ENCODE measurements at places on chromosomes 2 and 18.

GRCh38 chr2:138782383-138782782 lies 2.2 kb upstream of the NXPH2 start:
- DNase-seq, result no peak

- no peak for DNase-seq
Observed at GRCh38 chr18:32761231-32761630, 11.6 kb downstream of the KLHL14 start.

GRCh38 chr2:74119339-74119738 lies 28.4 kb downstream of the BOLA3 start:
- DNase-seq, result no peak

DNA sequence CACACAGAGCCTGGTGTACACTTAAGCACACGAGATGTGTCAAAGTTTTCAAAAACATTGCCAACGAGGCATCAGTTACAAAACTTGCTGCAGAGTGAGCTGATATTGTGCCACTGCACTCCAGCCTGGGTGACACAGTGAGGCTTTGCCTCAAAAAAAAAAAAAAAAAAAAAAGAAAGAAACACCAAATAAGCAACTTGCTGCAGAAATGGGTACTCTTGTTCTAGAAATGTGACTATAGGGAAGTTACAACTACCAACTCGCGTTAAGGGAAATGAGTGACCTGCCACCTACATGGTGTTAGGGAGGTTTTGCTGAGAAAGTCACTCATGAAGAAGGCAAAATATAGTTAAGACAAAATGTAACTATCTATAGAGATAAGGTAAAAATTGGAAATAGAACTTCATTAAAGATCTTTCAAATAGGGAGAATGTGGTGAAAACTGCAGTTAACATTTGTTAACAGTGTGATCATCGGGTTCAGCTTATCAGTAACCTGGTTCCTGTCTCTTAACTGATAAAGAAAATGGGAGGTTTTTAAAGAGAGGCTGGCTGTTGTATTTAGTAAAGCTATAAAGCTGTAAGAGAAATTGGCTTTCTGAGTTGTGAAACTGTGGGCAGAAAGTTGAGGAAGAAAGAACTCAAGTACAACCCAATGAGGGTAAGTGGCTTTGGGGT lies at the start of gene IL1RL1:
Gene IL1RL1 (plus strand): TSS at position 600 of the 677 bp plus-strand sequence. CDS start 26,702 bp downstream, outside the sequence.
- DNase-seq, result no peak

All from activated CD4-positive, alpha-beta T cell treated with anti-CD3 and anti-CD28 coated beads, Interleukin-2, amount 50 U/mL, for 4 hours (primary cell).